ENCODE measurements at places on chromosomes 2 and 18. TPM values are rescaled to one million over a fixed set of nuclear protein-coding genes. Genes with fewer than 3 reads are reported as not detected.
A peak's percentile ranks its signal among the peaks of the same experiment; 100 is the strongest.

Gene CYP26B1
- not detected for polyA plus RNA-seq

Gene CSRNP3
- not detected for polyA plus RNA-seq

DNA sequence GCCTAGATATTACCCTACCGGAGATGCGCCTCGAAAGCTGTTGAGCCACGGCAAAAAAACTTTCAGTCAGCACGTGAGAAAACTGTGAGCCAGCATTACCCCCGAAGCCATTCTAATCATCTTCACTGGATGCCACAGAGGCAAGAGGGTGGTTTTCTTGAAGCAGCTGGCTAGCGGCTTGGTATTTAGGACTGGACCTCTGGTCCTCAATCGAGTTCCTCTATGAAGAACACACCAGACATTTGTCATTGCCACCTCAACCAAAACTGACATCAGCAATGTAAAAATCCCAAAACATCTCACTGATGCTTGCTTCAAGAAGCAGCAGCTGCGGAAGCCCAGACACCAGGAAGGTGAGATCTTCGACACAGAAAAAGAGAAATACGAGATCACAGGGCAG lies 52.8 kb upstream of the SLC66A3 start:
- no peak for DNase-seq

DNA sequence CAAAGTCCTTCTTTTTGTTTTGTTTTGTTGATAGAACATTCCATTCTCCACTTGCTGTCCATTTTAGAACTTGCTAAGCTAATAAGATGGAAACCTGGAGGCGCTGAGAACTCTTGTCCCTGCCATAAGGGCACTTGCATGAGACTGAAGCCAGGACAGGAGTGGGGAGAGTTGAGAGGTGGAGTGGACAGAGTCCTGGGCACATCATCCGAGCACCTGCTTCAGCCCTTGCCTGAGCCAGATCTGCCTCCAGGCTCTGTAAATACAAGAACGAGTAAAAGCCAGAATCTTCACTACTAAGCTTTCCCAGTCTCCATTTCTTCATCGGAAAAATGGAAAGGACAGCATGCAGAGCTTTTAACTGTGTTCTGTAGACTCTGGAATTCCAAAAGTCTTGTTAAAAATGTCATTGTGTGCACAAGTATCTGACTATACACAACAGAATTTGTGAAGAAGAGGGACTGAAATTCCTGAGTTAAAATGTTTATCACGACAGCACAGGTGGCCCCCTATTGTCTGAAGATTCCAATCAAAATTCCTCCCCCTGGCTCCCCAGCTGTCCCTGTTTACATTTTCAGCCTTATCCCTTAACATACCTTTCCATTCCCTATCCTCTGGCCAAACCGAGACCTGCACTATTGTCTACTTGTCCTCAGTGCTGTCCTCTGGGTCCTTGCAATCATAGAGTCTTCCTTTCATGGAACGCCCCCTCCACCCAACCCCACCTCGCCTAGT lies 498.2 kb upstream of the TNP1 start:
- no peak for DNase-seq

GRCh38 chr2:207479198-207479785 lies 50.5 kb upstream of the CREB1 start:
- no peak for DNase-seq

DNA sequence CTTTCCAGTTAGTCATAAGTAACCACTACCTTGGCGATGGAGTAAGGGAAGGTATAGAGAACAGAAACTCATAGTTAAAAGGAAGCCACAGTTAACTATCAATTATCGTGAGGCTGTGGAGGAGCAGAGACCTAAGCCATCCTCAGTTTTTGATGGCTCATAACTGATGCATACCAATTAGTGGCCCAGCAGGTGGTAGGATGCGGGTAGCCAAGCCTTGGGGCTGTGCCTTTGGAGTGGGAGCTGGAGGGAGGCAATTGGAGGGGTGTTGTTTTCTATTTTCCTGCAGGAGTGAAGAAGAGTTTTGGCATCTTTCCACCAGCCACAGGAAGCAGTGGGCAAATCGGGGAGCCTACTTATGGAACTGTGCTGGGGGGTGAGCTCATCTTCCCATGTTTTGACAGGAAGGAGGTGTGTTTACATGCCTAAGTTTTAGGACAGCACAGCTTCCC lies 194.8 kb downstream of the TPGS2 start:
- no peak for DNase-seq

- no peak for DNase-seq
These were observed 47.2 kb upstream of the NR4A2 start for GRCh38 chr2:156379714-156380113.

- no peak for DNase-seq
These were observed 90.5 kb downstream of the LAMA3 start for GRCh38 chr18:23779696-23780303.

DNA sequence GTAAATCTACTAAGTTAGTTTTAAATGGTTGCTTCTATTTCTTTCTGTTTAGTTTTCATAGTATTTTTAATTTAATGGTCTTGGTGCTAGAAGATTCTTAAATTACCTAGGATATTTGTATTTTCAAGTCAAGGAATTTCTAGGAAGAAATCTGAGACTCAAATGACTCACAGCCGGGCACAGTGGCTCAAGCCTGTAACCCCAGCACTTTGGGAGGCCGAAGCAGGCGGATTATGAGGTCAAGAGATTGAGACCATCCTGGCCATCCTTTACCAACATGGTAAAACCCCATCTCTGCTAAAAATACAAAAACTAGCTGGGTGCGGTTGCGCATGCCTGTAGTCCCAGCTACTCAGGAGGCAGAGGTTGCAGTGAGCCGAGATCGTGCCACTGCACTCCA lies 95.5 kb downstream of the C2orf74 start:
- no peak for DNase-seq

GRCh38 chr18:77135339-77136075 lies 2.9 kb upstream of the MBP start:
- no peak for DNase-seq

DNA sequence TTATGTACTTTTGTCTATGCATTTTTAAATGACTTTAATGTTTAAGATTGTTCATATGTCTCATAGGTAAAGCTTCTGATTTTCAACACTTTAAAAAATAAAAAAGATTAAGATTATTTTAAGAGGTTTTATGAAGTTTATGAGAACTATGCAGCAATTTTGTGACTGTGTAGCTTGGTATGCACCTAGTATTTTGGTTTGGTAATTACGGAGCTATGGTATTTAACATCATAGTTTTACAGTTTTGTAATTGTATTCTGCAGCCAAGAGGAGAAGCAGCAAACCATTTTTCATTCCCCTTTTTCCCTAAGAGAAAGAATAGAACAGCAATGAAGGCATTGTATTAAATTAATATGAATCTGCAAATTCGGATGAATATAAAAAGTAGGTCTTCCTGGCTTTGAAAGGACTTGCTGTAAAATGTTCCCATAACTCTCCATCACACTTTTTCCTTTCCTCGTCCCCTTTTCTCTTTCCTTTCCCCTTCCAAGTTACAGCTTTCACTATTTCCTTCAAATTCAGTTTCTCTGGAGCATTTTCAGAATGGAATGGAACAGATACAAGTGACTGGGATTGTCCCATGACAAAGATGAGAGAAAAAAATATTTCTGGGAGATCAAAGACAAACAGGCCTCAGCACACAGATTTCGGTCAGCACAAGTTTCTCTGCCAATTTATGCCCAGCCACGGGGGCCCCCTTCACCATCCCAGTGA lies 26.1 kb upstream of the PIEZO2 start:
- DNase-seq, result no peak

DNA sequence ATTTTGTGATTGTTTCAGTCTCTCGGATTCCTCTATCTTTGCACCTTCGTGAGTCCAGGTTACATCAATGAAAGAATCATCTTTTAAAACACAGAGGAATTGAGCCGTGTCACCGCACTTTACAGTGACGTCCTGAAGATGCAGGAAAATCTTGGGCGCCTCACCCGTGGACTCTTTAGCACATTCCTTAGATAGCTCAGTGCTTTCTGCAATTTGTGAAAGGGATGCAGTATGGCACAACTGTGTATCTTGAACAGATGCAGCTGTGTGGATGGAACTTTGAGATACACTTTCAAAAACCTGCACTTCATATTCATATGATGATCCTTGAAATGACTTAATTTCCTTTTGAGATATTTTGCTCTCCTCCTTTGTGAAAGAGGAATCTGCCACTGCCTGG lies 50.9 kb downstream of the TTN start:
- DNase-seq, result no peak

GRCh38 chr2:186486651-186487647 lies 889 bp downstream of the ZC3H15 start:
- no peak for DNase-seq

- no peak for DNase-seq
These were observed 213.5 kb upstream of the RND3 start for GRCh38 chr2:150700666-150701580.

DNA sequence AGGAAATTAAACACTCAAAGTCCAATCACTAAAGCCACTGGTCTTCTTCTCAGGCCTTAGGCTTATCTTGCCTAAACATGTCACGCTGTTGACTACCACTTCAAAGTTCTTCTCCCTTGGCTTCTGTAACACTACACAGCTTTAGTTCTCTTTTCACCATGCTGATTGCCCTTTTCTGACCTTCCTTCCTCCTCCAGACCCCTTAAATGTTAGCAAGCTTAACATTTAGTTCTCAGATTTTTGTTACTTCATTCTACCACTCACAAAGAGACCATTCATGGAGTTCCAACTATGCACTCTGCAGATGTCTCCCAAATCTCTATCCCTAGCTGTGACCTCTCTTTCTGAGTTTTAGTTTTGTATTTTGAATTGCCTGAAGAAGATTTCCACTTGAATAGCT lies 64.4 kb downstream of the TTC21B start:
- DNase-seq, result no peak

DNA sequence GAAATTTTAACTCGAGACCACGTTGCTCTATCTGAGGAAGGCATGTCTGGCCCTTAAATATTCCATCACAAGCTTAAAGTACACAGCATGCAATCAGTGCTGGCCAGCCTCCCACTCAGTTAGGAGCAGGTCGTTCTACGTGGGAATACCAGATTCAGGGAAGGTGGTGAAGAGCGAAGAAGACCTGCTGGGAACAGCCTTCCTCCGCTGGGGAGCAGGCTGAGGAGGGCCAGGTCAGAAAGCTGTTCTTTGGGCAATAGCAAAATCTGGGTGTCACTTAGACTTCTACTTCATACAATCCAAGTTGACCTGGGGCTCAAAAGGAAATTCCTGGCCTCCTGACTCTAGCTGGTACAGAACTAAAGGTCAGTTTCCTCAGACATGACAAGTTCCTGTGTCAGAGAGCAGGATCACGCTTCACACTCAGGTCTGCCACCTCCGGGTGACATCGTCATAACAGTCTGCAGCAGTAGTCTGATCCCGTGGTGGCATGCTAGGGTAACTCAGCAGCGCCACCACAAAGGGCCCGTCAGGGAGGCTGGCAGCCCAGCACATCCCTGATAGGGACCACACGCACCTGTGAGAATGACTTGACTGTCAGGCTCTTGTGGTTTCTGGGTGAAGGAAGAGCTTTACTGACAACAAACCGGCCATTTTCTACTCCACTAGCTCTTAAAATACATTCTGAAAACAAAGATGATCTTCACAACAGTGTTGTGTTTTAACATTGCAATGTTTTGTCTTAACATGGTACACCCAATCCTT lies 35.2 kb upstream of the NAPG start:
- DNase-seq, result peak; percentile 36

DNA sequence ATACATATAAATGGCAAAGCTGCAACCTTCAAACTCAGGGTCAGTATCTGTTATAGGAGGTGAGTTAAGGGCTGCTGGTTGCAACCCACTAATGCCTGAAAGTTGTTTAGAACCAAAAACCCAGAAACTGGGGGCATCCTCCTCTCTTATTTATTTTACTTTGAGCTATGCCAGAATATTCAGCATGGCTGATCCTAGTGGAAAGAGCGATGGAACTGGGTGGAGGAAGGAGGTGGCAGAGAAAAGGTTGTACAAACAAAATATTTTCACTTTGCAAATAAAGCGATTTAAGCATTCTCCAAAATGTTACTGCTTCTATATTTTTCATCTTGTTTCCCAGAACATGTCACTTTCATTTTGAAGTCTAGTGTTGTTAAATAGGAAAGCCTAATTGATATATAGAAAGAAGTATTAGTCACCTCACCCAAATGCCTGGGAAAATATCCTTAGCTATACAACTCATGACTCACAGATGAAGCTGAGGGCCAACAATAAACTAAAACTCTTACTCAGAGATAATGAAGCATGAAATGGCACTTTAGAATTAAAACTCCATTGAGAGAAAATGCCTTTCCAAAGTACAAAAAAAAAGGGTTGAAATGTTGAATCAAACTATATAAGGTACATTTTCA lies 251.4 kb upstream of the UBE2E3 start:
- no peak for DNase-seq
